ENCODE measurements at places on chromosomes 2 and 18. TPM values are rescaled to one million over a fixed set of nuclear protein-coding genes. Genes with fewer than 3 reads are reported as not detected.

Gene REEP1
- total RNA-seq, result 0.71 TPM

Gene FTCDNL1
- 2.6 TPM for total RNA-seq

Gene ARHGAP15
- 54.1 TPM for total RNA-seq

DNA sequence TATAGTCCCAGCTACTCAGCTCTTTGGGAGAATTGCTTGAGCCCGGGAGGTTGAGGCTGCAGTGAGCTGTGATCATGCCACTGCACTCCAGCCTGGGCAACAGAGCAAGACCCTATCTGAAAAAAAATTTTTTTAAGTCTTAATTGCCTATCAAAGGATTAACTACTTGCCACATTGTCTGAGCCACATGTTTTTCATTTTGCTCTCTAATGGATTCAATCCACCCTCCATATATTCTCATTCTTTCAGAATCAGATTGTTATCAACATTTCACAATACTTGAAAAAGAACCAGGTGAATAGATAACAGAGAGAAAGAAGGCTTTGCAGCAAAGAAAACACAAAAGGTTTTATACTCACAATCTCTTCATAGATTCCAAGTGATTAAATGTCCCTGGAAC lies 61.0 kb downstream of the PXDN start:
- DNase-seq, result no peak
- no peaks in the 10 kb centered on the region for H3K4me1 ChIP-seq
- H3K36me3 ChIP-seq, result no peaks in the 10 kb centered on the region
- H3K27ac ChIP-seq, result no peak overlapping the region

DNA sequence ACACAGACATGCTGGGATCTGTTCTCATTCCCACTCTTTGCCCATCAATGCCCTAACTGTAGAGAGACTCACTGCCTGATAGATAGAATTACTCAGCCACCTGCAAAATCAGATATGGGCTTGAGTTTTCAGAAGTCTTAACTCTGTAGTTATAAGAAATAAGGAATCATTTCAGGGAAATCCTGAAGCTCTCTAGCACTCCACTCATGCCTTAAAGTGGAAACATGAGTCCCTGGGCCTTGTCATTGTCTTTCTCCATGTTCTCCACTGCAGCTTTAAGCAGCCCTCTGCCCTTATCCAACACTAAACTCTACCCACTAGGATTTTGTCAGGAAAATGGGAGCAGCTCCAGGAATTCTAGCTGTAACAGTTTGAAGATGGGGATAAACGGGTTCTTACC lies 192.5 kb downstream of the SNTG2 start:
- H3K36me3 ChIP-seq, result no peaks in the 10 kb centered on the region
- H3K4me3 ChIP-seq, result no peak overlapping the region
- no peaks in the 10 kb centered on the region for H3K27me3 ChIP-seq
- H3K4me1 ChIP-seq, result no peaks in the 10 kb centered on the region

DNA sequence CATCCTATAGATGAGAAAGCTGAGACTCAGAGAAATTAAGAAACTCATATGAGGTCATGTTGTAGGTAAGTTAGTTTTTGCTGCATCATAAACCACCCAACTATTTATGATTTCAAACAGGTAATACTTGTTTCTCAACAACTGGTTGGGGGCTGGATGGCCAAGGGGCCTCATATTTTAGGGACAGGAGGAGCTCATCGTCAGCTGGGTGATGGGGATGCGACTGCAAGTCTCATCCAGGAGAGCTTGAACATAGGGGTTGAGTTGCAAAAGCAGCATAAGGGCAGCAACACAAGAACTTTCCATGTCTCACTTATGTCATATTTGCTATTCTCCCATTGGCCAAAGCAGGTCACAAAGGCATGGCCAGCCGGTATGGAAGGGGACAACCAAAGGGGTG lies 3.6 kb upstream of the RNU2-63P start:
- H3K27ac ChIP-seq, result no peak overlapping the region
- no peak for DNase-seq
- no peaks in the 10 kb centered on the region for H3K27me3 ChIP-seq
- H3K4me1 ChIP-seq, result peaks cover 11% of the 10 kb centered on the region
- H3K4me3 ChIP-seq, result no peak overlapping the region
- H3K36me3 ChIP-seq, result no peaks in the 10 kb centered on the region

Data from activated T-helper 2 cell treated with anti-CD3 and anti-CD28 coated beads, Interferon-gamma antibody, Interleukin-2, Interleukin-4, amounts not matched to agents 10 μg/mL and 5 μg/mL and 100 μg/mL, durations not matched to agents 14 hours and 24 hours and 36 hours (primary cell).